ENCODE measurements at places on chromosomes 5 and 9. TPM values are rescaled to one million over a fixed set of nuclear protein-coding genes. Genes with fewer than 3 reads are reported as not detected.

FAT2 gene
- total RNA-seq = 0.51 TPM

GPR151 gene
- total RNA-seq = not detected

DNA sequence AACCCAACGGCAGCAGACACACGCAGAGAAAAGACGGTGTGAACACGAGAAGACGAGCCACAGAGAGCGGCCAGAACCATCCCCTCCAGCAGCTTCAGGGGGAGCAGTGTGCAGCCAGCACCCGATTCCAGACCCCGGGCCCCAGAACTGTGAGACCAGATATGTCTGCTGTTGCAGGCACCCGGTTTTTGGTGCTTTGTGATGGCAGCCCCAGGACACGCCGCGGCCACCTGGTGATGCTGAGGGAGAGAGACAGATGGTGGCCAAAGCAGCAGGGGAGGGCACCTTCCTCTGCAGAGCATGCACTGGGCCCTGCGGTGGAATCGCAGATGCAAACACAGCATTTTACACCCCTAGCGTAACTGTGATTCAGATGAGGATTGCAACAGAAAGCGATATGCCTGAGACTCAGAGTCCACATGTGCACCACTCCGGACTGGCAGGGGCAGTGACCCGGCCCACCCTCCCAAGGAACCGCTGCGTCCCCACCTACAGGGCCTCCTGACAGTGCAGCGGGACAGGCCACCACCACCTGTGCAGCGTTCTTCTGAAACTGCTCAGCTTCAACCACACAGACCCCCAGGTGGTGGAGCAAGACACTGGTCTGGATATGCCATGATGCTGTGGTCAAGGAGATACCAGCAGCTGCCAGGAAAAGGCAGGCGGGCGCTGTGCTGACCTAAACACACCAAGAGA is 24.0 kb downstream of the ZDHHC11B start:
- DNase-seq = peak; percentile 95

- no peak for DNase-seq
Measured at GRCh38 chr5:53934151-53934820, 373.8 kb downstream of the NDUFS4 start.

- DNase-seq = no peak
Measured at GRCh38 chr5:100762108-100762507, 141.0 kb downstream of the ST8SIA4 start.

DNA sequence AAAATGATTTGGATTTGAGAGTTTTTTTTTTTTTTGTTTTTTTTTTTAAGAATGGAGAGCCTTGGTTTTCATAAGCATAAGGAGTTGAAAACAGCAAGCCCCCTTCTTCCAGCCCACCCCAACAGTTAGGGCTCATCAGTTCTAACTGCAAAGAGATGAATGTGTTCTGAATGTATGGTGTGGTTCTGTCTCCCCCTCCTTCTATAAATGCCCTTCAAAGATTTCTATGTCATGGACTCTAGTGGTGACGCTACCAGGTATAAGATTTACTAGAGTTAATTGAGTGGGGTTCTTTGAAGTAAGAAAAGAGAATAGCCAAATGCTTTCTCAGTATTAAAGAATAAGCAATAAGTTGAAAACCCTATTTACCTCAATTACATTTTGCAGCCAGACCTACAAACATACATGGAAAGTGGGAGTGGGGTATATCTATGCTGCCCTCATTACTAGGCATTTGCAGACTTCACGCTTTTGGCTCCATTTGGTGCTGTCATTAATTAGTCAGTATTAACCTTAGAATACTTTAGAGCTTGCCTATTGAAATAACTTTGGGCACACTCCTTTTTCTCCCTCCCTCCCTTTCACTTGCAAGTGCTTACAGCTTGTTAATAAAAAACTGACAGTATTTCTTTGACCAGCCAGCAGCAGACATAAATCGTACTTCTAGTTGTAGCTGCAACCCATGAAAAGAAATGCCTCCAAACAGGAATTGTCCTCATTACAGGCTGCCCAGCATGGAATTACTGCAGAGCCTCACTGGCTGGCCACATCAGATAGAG is 667.2 kb upstream of the ZNF608 start:
- DNase-seq = no peak

Data from mesenteric fat pad (tissue), 1 donor.